NCI-H1417 treated with DMSO at 0.1 percent for 48 hours (cell line): ENCODE measurements at places on chromosomes 16 and 17.

- no peak for DNase-seq
Measured at GRCh38 chr16:69471121-69471520, 46.7 kb downstream of the CYB5B start.

GRCh38 chr17:75980188-75981018 lies 1.4 kb downstream of the TEN1 start:
- DNase-seq, result no peak

DNA sequence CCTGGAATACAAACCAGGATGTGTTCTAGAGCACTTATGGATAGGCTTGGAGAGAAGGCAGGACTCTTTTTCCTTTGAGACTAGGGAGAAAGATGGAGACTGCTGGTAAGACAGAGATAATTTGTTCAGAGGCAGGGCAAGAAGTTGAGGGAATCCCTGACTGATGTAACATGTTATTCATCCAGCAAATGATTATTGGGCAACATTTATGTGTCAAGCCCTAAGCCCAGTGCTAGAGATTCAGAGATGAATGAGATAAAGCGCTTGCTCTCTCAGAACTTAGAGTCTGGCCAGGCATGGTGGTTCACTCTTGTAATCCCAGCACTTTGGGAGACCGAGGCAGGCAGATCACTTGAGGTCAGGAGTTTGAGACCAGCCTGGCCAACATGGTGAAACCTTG lies 47.8 kb upstream of the NUFIP2 start:
- DNase-seq, result no peak

DNA sequence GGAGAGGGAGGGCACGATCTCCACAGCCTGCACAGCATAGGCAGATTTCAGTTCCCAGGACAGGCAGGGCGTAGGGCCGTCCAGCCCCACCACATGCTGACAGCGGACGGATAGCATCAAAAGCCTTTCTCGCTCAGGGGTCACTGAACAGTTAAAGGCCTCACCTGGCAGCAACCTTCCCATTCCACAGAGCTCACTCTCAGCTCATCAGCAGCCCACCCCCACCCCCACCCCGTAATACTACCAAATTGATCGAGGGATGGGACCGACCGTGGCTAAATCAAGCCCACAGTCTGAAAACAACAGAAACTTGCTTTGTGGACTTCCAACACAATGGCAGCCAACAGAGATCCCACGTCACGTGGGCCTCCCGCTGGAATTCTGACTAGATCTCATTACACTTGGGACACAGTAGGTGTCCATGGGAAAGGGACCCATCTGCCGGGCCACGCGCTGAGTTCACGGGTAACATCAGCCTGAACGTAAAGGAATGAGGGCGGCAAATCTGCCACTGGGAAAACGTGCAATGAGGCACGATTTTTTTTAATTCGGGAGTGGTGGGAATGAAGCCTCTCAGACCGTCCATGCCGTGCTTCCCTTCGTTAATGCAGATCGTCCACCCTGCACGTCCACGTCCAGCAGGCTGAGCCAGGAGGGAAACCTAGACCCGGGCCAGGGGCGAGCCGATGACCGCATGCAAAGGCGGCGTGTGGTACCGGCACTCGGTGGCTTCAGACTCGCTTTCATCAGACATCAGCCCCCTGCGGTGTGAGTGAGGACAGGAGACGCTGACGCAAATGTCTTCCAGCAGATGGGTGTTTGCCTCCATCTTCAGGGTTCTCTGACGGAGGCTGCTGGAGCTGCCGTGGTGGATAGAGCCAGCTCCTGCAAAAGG lies 92.1 kb downstream of the TBC1D16 start:
- DNase-seq, result no peak

- no peak for DNase-seq
Measured at GRCh38 chr17:50477976-50478375, 684 bp upstream of the RSAD1 start.

GRCh38 chr17:62821189-62822079 lies 13.3 kb upstream of the MARCHF10 start:
- no peak for DNase-seq

DNA sequence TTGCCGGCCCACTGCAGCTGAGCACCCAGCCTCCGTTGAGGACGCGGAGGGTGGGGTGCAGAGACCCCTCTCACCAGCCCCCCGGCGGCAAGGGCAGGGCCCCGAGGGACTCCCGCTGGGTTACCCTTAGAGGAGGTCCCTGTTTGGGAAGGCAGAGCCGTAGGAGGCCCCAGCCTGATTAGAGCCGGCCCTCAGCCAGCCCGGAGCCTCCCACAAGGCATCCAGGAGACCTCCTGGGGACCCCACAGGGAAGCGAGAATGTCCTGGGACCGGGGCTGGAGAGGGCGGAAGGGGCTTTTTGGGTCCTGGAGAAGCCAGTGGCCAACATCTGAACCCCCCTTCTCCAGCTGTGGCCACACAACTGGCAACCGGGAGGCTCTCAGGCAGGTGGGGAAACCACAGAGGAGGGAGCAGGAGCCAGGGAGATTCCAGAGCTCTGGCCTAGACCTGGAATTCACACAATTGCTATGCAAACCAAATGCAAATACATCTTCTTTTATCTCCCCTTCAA lies 21.7 kb upstream of the SP6 start:
- no peak for DNase-seq

DNA sequence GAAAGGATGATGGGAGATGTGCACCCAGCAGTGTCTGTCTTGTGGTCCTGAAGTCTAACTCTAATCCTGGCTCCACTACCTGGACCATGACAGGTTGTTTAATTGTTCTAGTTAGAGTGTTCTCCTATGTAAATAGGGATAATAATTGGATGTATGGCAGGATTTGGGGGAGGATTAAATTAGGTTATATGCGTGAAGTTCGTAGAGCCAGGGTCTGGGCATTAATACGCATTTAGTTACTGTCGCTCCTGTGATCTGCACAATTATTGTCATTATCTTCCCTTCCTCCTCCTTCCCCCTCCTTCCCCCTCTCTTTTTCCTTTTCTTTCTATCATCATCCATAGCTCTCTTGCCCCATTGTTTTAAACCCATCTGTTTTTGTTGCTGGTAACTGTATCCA lies 210.3 kb downstream of the WWOX start:
- no peak for DNase-seq

GRCh38 chr17:42678951-42679491 lies 2.2 kb upstream of the PLEKHH3 start:
- no peak for DNase-seq

DNA sequence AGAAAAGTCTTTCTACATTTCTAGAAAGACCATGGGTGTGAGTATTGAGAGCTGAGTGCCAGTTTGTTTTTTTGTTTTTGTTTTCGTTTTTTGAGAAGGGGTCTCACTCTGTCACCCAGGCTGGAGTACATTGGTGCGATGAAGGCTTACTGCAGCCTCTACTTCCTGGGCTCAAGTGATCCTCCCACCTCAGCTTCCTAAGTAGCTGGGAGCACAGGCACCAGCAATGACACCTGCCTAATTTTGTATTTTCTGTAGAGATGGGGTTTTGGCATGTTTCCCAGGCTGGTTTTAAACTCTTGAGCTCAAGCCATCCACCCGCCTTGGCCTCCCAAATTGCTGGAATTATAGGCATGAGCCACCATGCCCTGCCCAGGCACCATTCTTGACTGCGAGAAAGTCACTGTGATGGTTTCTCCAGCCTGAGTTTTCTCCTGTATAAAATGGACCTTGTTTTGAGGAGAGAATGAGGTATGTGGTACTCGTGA lies 673.8 kb downstream of the MAF start:
- DNase-seq, result no peak

DNA sequence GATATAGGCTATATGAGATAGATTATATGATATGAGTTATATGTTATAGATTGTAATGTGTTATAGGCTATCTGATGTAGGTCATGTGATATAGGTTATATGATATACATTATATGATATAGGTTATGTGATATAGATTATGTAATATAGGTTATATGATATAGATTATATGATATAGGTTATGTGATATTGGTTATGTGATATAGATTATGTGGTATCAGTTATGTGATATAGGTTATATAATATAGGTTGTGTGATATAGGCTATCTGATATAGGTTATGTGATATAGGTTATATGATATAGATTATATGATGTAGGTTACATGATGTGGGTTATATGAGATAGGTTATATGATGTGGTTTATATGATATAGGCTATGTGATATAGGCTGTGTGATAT lies 68.5 kb downstream of the RGS9 start:
- DNase-seq, result no peak

DNA sequence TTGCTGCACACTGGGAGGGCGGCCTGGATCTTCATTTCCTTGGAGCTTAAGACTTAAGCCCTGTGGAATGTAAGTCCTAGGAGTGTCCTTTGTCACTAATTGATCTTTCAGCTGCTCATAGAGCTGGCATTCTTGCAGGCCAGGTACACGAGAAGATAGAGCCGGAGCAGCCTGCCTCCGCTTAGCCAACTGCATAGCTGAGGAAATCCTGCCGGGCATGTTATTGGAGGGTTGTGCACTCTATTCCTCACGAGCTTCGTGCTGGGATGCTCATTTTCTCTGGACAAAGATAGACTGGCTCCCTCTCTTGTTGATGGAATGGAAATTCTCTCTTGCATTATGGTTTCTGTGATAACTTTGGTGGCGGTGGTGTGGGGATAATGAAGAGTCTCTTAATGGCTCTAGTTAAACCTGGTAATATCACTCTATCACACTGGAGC lies 76.9 kb downstream of the RPA1 start:
- no peak for DNase-seq

DNA sequence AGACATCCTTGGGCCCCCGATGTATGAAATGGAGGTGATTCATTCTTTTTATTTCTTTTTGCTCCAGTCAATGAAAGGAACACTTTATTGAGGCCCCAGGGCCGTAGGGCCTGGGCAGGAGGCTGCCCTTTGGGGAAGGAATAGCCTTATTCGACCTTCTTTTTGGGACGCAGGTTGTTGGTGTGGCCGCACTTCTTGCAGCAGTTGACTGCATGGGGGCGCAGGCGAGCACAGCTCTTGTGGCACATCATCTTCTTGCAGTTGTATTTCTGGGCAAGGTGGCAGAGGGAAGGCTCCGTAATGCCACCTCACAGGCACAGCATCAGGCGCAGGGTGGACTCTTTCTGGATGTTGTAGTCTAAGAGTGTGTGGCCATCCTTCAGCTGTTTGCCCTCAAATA lies 50.9 kb downstream of the SIAH1 start:
- DNase-seq, result no peak

DNA sequence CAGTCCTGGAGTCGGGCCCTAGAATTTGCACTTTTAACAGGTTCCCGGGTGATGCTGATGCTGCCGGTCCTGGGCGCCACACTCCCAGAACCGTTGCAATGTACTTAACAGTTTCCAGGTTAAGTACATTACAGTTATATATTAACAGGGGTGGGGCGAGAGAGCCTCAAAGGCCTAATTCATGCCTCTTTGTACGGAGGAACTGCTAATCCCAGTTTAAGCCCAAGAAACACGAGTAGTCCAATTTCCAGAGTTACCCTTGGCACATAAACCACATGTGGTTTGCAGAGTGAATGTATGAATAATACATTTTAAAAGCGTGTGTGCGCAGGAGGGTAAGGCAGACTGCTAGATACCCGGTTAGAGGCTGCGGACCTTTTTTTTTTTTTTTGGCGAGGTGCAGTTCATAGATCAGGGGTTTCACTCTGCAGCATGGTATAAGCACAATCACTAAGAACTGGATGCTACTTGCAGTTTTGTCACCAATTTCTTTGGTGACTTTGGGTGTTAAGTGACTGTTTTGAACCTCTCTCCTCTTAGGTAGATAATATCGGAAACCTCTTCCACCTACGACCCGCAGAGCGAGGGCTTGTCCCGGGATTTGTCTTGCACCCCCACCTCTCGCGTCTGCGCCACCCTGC lies 713 bp downstream of the COX11 start:
- DNase-seq, result no peak

DNA sequence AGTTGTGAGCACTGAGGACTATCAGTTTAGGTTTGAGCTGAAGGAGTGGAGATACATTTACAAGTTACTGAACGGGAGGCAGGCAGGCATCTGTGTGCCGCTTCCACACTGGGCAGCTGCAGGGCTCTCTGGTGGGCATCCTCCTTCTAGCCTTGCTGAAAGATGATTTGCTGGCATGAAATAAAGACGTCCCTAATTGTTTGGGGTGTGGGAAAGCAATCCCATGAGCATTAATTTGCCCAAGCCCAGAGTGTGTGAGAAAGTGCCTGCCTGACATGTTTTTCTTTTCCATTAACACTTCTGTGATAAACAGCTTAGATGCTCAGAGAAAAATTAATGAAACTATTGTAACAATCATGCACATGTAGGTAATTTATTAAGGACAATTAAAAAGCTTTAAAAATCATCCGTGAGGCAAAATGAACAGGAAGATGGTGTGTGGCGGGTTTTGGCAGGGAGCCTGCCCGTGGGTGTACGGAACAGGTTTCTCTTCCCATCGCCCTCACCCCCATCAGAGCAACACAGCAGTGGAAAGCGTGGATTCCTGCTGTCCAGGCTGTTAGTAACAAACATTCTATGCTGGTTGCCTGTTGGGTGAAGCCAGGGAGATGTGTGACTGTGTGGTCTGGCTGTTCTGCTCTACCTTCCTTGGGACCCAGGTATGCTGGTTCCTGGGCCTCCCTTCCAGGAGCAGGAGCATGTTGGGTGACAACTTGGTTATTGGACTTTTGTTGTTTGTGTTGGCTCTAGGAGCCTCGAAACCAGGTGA lies 191.9 kb downstream of the MSI2 start:
- DNase-seq, result no peak

- DNase-seq, result no peak
Measured at GRCh38 chr16:20393801-20394577, 10.5 kb downstream of the PDILT start.
